IPS DF 19.7 (cell line): ENCODE measurements at places on chromosomes 3 and 15.

DNA sequence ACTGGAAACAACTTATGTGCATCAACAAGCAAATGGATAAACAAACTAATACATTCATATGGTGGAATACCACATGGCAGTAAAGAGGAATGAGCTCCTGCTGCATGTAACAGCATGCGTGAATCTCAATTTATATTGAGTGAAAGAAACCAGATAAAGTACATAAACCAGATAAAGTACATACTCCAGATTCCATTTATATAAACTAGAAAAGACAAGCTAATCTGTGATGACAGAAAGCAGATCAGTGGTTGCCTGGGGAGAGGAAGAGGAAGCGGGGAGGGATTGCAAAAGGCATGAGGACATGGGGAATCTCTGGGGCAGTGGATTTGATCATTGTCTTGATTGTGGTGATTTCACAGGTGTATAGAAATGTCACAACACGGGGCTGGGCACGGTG is 34.2 kb downstream of the LIMD1 start:
- DNase-seq: no peak

GRCh38 chr3:124234852-124235252 is 242.9 kb upstream of the ROPN1 start:
- no peak for DNase-seq

DNA sequence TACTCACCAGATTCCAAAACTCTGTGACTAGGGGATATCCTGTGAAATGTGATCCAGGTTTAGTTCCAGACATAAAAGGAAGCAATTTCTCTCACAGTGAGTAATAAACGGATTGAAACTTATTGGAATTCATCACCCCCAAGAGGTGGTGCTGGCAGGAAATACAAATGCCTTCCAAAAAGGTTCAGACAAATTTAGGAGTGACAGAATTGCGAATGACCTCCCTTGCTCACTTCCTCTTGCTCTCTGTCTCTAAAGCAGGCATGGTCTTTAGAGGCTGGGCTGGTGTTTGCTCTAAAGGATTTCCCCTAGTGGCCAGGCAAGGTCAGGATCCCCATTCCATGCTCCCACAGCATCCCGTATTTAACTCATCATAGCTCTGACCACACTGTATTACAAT is 449.4 kb upstream of the PPP2R3A start:
- peak; percentile 50 for DNase-seq

GRCh38 chr3:141921316-141921715 is 44.9 kb downstream of the ATP1B3 start:
- DNase-seq: no peak

- no peak for DNase-seq
These were observed 12.3 kb upstream of the KPNA4 start for GRCh38 chr3:160577556-160578195.

GRCh38 chr15:41966920-41967465 is 5.4 kb downstream of the EHD4 start:
- no peak for DNase-seq

- DNase-seq: no peak
These were observed 139.5 kb downstream of the TBL1XR1 start for GRCh38 chr3:177057768-177058167.

GRCh38 chr3:170907637-170908234 is 701 bp downstream of the EIF5A2 start:
- no peak for DNase-seq
